ENCODE measurements at places on chromosomes 12 and 14.
A peak's percentile ranks its signal among the peaks of the same experiment; 100 is the strongest.

DNA sequence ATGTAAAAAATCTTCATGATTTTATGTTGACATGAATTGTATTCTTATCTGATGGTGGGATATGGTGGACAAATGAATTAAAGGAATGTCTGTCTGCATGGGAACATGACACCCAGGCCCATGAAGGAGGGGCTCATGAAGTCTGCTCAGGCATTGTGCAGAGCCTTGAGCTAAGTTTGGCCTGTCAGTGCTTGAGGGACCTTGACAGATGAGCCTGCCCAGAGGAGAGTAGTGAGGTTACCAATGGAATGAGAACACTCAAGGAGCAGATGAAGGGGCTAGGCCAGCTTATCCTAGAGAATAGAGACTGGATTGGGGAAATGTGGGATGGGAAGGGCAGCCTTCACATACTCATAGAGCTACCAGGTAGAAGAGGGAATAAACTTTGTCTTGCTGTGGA is 68.8 kb downstream of the TMX1 start:
- DNase-seq: no peak

DNA sequence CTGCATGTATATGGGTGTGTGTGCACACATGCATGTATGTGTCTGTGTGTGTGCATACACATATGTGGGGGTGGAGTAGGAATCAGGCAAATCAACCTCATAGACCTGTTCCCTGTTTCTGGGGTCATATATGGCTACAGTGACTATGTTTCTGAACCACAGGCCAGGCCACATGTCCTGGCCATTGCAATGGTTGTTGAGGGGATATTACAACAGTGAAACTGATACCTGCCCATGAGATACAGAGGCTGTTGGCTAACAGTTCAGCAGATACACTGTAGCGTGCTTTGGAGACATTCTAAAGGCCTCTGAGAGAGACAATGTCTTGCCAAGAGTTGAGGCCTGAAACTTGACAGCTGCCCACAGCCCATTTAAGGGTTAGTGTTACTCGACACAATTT is 47.3 kb upstream of the FOS start:
- no peak for DNase-seq

GRCh38 chr14:71799841-71800240 is 132.4 kb upstream of the RGS6 start:
- no peak for DNase-seq

GRCh38 chr14:33800735-33801163 is 150.1 kb downstream of the EGLN3 start:
- peak; percentile 9 for DNase-seq

DNA sequence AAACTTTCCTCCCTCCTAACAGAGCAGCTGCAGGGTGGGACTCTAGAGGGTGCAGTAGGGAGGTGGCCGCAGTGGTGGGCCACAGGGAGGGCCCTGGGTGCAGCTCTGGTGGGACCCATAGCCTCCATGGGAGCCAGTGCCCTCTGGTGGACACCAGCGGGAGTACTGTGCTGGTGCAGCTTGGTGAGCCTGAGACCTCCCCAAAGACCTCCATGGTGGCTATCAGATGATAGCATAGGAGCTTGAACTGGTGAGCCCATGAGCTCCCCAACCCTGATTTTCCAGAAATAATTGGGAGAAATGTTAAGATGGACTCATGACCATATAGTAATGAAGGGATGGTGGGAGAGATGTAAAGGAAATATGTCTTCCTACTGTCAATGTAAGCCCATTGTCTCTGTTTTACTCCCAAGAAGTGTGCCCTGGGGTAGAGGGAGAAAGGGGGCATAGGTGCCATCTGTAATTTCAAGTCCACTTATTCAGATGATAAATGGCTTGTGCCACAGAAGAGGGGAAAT is 98.7 kb downstream of the GAS2L3 start:
- DNase-seq: peak; percentile 60

GRCh38 chr12:47896633-47897032 is 8.2 kb downstream of the VDR start:
- no peak for DNase-seq

DNA sequence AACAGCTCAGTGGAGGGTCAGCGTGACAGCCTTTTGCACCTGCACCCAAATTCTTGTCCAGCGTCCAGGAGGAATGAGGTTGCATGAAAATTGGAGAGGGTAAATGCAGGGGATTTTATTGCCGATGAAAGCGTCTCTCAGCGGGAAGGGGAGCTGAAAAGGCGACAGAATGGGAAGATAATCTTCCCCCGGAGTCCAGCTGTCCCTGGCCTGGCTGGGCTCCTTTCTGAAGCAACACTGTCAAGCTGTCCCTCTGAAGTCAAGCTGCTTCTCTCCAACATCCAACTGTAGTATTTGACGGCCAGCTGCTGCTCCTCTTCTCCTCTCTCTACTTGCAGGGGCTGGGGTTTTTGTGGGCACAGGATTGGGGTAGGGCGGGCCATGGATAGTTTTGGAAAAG is 32.7 kb downstream of the NOPCHAP1 start:
- no peak for DNase-seq

DNA sequence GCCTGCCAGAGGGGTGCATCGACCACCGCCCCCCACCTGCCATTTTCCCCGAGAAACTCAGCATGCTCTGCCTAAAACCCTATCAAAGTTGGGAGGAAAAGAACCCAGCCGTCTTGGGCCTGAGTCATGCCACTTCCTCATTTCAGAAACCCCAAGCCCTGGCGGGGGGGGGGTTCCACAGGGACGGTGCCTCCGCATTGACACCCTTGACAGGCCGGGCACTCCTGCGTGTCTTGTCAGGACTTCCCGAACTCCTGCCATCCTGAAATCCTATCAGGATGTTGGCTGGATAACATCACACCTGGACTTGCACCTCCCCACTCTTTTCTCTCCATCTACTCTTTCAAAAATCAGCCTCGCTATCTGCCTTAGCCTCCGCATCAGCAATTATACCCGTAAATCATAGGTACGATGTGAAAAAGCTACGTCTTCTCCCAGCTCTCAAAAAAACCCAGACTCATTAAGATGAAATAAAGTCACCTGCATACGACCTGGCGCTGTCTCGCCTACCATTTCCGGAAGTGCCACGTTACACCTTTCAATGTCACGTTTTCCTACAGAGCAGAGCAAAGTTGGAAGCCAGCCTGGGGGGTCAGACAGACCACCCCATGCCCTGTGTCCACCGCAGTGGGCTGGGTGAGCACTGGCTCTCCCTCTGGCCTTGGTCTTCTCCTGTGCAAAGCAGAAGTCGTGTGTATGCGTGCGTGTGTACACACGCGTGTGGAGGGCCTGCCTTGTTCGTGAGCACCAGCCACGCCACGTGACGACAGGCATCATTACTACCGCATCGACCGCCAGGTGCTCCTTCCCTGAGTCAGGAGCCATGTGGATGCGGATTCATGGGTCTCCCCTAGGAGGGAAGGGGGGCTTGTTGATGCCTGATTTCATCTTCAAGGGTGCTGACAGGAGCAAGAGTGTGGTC is 96.7 kb downstream of the RFLNA start:
- peak; percentile 74 for DNase-seq

- no peak for DNase-seq
These were observed 264.4 kb downstream of the DPF3 start for GRCh38 chr14:72629534-72629933.

DNA sequence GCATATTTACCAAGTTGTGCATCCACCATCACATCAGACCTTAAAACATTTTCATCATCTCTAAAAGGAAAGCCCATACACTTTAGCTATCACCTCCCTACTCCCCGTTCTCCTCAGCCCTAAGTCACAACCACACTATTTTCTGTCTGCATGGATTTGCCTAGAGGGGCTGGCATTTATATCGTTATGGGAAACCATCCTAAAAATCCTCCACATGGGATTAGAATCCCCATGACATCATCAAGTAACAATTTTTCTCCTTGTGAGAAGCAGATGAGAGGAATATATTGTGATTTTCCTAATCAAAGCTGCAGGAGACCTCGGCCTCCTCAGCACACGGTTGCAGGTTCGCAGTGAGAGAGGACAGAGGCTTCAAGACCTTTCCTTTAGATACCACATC is 114.1 kb downstream of the SLC15A4 start:
- no peak for DNase-seq

GRCh38 chr12:58774731-58775130 is 145.6 kb downstream of the LRIG3 start:
- no peak for DNase-seq

- DNase-seq: no peak
These were observed 309.1 kb downstream of the GXYLT1 start for GRCh38 chr12:41835556-41835955.

GRCh38 chr14:65881642-65882041 is 469.1 kb downstream of the FUT8 start:
- DNase-seq: no peak

- no peak for DNase-seq
These were observed 3.6 kb upstream of the IGFBP6 start for GRCh38 chr12:53093777-53094393.

GRCh38 chr12:54917001-54917488 is 62.7 kb downstream of the MUCL1 start:
- no peak for DNase-seq

- DNase-seq: no peak
These were observed 1.4 kb downstream of the SNRPF start for GRCh38 chr12:95859947-95860850.

DNA sequence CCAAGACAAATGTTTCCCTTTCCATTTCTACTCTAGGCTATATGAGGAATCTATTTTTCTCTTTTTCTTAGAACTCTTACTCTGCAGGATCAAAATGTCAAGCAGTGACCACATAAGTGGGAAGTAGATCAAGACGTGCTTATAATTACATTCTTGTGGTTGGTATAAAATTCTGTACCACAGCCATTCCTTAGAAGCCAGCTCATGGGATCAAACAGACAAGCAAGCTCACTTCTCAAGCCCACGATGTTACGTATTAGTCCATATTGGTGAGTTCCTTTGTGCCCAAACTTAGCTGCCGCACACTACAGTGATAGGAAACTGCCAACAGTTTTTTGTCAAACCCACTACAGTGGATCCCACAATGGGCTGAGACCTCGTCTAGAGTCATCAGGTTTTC is 53.4 kb downstream of the IFNG start:
- DNase-seq: no peak

- DNase-seq: no peak
These were observed 51.7 kb upstream of the RASSF8 start for GRCh38 chr12:25906651-25907340.

DNA sequence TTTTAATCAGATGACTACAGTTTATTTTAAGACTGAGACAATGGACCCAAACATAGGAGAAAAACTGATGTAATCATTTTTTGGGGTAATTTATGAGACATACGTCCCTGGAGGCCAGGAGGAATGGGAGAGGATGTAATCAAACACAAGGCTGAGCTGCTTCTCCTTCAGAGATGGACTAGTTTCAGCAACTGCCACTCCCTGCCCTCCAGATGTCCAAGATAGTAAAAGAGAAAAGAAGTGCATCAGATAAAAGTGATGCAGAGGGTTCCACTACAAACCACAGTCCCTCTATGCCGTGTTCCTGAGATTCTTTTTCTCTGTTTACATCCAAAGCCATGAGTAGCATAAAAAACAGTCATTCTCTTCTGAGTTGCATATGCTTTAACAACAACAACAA is 101.1 kb downstream of the DACT1 start:
- DNase-seq: no peak

GRCh38 chr12:31756977-31757420 is 28.2 kb upstream of the AMN1 start:
- no peak for DNase-seq

DNA sequence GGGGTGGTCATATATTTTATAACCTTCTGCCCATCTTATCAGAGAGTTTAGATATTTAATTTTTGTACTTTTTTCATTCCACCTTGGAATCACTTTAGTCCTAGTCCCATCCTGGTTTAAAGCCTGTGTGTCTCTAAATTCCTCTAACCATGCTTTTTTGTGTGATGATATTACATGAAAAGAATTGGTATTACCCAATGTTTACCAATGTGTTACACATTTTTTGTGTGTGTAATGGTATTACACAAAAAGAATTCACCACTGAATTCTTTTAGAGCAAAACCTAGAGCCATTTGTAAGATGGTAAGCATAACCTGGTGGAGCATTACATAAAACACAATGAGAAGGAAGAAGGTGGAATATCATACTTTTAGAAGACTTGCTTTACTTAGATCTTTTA is 77.5 kb downstream of the FAR2 start:
- DNase-seq: no peak
